ENCODE measurements at places on chromosomes 2 and 18. TPM values are rescaled to one million over a fixed set of nuclear protein-coding genes. Genes with fewer than 3 reads are reported as not detected.

DNA sequence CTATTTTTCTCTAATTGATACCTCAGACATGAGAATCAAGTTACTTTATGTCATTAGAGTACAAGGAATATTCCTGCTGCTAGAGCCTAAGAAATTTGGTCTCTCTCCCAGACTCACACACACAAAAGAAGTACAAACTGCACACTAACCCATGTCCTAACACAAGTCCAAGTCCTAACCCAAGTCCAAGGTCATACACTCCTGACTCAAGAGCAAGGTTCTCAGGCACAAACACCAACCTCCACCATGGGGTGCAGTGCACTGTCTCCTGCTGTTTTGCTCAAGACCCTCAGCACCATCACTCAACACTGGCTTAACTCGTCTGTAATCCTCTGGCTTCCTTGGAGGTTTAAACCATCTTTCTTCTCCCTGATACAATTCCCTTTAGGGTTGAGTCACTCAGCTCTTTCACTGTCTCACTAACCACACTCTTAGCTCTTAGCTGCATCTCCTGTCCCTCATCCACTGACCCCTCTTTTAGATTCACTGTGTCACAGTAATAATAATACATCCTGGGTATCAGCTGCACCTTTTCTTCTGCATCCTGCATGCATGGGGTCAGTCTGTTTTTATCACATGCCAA lies 129.8 kb downstream of the BCL2L11 start:
- H3K4me3 ChIP-seq = no peak overlapping the region
- no peak for DNase-seq

- H3K4me3 ChIP-seq = no peak overlapping the region
- no peaks in the 10 kb centered on the region for H3K27me3 ChIP-seq
- no peaks in the 10 kb centered on the region for H3K36me3 ChIP-seq
- DNase-seq = no peak
- no peak overlapping the region for H3K27ac ChIP-seq
Observed at GRCh38 chr2:200321780-200322534, 15.5 kb downstream of the SPATS2L start.

DNA sequence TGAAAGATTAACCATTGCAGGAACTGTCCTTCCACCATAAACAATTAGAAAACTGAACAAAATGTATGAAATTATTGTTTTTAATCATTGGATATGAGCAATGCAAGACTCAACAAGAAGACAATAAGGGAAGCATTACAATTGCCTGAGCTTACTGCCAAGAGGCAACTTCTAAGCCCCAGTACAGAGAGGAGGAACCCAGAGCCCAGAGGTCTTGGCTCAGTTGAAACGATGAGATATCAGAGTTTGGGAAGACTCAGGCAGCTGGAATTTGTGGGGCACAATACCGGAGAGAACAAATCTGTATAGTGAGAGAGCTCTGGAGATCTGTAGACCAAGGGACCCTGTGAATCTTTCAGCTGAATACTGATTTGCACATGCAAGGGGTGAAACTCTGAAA lies 80.6 kb upstream of the ZFP36L2 start:
- H3K4me3 ChIP-seq = no peak overlapping the region
- no peaks in the 10 kb centered on the region for H3K27me3 ChIP-seq
- DNase-seq = no peak
- H3K27ac ChIP-seq = no peak overlapping the region

ABCB11 gene
- total RNA-seq = not detected

SULT1C2 gene
- not detected for total RNA-seq

- peaks cover 2% of the 10 kb centered on the region for H3K27me3 ChIP-seq
- H3K27ac ChIP-seq = no peak overlapping the region
- no peak overlapping the region for H3K4me3 ChIP-seq
- H3K36me3 ChIP-seq = no peaks in the 10 kb centered on the region
Observed at GRCh38 chr2:66084948-66085590, 349.9 kb upstream of the MEIS1 start.

Data from activated B cell treated with CpG ODN at 0.5 μM for 24 hours (primary cell).